Peyer's patch (tissue), 4 donors: ENCODE measurements at places on chromosomes 7 and 10. TPM values are rescaled to one million over a fixed set of nuclear protein-coding genes. Genes with fewer than 3 reads are reported as not detected.

The HOXA10 gene
- 17.3 TPM for total RNA-seq

The GPR26 gene
- total RNA-seq, result not detected

The PIP gene
- total RNA-seq, result not detected

DNA sequence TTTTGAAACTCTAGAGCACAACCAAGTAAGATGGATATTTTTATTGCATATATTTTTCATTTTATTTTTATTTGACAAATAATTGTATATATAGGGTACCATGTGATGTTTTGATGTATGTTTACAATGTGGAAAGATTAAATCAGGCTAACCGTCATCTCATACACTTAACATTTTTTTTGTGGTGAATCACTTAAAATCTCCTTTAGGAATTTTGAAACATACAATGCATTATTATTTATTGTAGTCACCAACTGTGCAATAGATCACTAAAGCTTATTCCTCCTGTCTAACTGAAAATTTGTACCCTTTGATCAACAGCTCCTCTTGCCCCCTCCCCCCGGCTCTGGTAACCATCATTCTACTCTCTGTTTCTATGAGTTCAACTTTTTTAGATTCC is 77.2 kb downstream of the DNAH11 start:
- DNase-seq, result no peak
- no peak overlapping the region for H3K27ac ChIP-seq
- no peaks in the 10 kb centered on the region for H3K27me3 ChIP-seq
- H3K4me1 ChIP-seq, result no peaks in the 10 kb centered on the region
- H3K4me3 ChIP-seq, result no peak overlapping the region

DNA sequence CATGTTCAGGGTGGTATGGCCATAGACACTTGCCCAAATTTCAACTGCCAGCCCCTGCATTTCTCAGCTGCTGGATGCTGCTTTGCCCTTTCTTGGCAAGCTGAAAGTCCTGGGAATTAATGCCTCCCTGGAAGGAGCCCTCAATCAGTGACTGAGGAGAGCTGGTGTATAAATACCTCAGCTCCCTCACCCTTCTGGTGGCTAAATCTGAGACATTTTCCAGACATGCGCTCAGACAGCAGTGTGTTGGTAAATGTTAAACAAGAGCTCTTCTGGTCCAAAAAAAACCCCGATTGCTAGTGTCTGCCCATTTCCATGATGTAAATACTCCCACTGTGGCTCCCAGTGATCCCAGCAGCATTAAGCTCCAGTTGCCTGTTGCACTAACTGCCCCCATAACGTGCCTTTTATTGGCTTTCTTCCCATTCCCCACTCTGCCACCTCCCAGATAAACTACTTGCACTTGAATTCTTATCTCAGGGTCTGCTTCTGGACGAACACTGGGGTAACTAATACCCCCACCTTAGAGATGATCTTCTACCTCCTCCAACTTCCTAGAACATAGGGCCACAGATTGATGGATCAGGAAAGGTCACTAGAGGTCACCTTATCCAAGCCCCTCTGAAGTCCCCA is 6.7 kb upstream of the MYH16 start:
- no peak overlapping the region for H3K27ac ChIP-seq
- no peaks in the 10 kb centered on the region for H3K36me3 ChIP-seq
- H3K4me3 ChIP-seq, result no peak overlapping the region
- DNase-seq, result no peak
- no peaks in the 10 kb centered on the region for H3K4me1 ChIP-seq
- no peaks in the 10 kb centered on the region for H3K27me3 ChIP-seq

DNA sequence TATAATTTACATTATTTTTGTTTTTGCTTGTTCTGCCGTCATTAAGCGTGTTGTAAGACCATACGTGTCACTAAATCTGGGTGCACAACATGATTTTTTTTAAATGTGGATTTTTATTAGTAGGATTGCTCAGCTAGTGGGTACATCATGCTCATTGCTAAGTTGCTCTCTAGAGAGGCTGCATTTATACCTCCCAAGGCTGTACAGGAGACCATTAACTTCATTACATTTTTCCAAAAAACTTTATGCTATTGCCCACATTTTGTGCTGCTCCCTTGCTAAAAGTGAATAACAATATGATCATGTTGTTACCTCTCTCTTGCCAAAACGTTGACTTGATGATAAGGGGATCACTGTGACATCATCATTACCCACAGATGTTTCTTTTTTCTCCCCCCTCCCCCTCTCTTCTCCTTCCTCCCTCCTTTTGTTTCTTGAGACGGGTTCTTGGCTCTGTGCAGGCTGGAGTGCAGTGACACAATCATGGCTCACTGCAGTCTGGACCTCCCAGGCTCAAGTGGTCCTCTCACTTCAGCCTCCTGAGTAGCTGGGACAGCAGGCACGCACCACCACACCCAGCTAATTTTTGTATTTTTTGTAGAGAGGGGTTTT is 65.1 kb downstream of the BMPR1A start:
- DNase-seq, result no peak
- no peak overlapping the region for H3K27ac ChIP-seq
- H3K4me1 ChIP-seq, result no peaks in the 10 kb centered on the region
- no peak overlapping the region for H3K4me3 ChIP-seq
- H3K27me3 ChIP-seq, result no peaks in the 10 kb centered on the region

- H3K4me1 ChIP-seq, result no peaks in the 10 kb centered on the region
- H3K27ac ChIP-seq, result no peak overlapping the region
- no peak for DNase-seq
- no peak overlapping the region for H3K4me3 ChIP-seq
- no peaks in the 10 kb centered on the region for H3K36me3 ChIP-seq
- no peaks in the 10 kb centered on the region for H3K27me3 ChIP-seq
Observed at GRCh38 chr7:54326592-54327167, 215.5 kb upstream of the VSTM2A start.

DNA sequence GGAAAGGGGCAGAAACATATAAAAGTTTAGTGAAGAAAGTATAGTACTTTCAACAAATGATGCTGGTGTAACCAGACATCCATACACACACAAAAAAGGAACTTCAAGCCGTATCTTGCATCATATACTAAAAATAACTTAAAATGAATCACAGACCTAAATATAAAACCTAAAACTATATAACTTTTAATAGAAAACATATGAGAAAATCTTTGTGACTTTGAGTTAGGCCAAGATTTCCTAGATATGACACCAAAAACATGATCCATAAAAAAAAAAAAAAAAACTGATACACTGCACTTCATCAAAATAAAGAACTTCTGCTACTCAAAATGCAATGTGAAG is 40.9 kb downstream of the NUDCD3 start:
- no peak for DNase-seq
- H3K4me3 ChIP-seq, result no peak overlapping the region
- H3K4me1 ChIP-seq, result no peaks in the 10 kb centered on the region
- peaks cover 26% of the 10 kb centered on the region for H3K36me3 ChIP-seq
